ENCODE measurements at places on chromosomes 2 and 18.

GRCh38 chr2:189127756-189128155 lies 51.8 kb downstream of the COL5A2 start:
- no peak for DNase-seq

DNA sequence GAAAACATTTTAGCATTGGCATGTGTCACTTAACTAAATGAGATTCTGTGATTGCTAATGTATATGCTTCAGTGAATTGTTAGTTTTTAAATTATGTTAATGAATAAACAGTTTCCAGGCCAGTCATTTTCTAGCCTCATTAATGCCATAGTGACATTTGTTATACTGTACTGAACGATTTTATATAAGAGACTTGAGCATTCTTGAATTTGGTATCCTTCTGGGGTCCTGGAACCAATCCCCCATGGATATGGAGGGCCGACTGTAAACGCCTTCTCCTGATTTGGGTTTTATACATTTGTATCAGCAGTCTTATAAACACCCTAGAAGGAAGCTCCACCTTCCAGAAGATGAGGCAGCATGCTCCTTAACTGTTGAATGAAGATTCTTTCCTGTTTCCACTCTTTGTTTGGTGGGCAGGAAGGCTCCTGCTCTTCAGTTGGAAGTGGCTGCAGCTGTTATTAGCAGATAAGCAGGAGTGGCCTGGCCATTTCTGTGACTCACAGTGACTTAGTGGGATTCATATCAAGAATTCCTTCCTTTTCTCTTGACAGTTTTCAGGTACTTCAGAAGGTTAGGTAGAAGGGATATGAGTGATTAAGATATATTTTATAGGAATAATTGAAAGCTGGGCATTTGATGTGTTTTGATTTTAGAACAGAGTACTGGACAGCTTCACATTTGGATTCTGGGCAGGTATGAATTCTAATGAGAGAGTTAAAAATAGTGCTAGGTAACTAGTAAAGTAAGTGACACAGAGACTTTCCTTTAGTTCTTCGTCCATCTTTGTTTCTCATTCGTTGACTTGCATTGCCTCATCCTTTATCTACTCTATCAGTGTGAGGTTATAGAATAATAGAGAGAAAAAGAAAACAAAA lies 124.9 kb downstream of the PLCL1 start:
- DNase-seq, result no peak

DNA sequence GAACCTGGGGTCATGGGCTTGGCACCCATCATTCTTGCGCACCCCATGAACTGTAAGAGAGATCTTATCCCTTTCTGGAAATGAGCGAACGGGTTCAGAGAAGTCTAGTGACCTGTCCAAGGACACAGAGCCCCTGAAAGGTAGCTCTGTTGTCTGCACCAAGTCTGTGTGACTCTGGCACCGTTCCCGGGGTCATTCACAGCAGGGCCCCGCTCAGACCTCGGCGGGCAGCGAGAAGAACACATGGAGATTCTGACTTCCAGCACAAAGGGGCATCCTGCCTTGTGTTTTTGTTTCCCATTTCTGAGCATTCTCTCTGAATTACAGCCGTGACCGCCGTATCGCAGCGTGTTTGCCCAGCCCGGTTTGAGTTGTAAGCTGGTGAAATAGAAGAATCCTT lies 231.7 kb downstream of the KLHL29 start:
- DNase-seq, result no peak

DNA sequence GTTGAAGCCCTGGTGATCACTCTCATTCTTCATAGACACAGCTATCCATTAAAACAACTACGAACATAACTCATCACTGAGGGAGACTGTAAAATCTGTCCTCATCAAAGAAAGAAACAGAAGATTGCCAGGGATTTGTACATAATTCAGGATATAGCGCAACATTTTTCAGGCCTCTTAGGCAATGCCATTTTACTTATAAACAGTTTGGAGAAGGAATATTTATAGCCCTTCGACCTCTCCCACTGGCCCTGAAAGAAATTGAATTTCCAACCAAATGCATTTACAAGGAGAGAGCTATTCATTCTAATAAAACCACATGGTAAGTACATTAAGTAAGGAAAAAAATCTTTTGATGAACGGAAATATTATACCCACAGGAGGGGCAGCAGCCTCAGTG lies 295.0 kb downstream of the RAD51AP2 start:
- no peak for DNase-seq

DNA sequence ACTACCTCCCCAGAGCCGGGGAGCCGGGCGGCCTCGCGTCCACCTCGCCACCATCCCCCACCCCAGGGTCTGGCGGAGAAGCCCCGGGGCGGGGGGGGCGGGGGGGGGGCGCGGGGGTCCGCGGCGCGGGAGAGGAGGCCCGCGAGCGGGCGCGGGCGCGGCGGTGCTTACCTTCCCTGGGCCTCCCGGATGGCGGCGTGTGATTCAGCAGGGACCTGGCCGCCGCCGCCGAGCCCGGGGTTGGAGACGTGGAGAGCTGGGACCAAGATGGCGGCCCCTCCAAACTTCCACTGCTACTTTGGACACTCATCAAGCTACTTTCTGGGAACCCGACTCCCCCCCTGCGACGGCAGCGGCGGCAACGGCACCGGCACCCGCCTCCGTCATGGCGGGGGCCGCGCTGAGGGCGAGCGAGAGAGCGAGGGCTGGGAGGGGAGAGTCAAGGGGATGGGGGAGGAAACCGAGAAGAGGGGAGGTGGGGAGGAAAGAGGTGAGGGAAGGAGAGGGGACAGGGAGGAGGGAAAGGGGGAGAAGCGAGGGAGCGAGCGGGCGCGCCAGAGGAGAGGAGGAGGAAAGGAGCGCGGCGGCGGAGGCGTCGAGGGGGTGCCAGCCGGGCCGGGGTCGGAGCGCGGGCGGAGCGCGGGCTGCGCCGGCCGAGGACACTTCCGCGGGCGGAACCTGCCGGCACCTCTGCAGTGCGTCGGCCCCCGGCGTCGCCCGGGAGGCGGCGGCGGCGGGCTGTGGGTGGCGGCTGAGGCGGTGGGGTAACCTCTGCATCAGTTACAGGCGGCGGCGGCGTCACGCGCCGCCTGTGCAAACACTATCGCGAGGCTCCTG lies at the start of gene TLK1:
TLK1 (minus strand) TSS at position 775 of the 837 bp plus-strand sequence; CDS start at position 310, 465 bp downstream.
- peak; percentile 69 for DNase-seq

DNA sequence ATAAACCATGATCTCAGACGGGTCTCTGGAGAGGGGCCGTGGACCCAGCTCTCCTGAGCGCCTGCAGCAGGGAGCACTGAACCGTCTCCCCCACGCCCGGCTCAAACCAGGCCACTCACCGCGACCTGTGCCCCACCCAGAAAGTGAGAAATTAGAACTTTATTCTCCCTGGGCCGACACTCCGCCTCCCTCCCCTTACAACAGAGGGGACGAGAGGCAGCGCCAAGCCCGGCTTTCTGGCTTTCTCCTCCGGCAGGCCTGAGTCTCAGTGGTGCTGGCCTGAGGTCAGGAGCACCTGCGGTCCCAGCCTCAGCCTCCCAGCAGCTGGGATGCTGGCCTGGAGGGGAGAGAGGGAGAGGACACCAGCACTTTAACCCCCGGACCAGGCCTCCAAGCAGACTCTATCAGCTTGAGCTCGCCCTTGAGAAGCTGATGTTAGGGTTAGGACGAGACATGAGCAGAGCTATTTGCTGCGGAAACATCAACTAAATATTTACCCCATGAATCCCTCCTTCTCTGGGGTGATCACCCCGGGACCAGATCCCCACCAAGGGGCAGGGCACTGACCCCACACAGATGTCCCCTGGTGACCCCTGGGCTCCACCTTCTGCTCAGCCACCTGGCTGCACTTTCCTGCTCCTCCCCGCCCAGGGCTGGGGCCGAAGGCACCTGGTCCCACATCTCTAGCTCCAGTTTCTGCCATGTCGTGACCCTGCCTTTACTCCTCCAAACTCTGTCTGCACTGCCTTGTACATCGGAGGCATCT lies 856.3 kb upstream of the SALL3 start:
- DNase-seq, result no peak

DNA sequence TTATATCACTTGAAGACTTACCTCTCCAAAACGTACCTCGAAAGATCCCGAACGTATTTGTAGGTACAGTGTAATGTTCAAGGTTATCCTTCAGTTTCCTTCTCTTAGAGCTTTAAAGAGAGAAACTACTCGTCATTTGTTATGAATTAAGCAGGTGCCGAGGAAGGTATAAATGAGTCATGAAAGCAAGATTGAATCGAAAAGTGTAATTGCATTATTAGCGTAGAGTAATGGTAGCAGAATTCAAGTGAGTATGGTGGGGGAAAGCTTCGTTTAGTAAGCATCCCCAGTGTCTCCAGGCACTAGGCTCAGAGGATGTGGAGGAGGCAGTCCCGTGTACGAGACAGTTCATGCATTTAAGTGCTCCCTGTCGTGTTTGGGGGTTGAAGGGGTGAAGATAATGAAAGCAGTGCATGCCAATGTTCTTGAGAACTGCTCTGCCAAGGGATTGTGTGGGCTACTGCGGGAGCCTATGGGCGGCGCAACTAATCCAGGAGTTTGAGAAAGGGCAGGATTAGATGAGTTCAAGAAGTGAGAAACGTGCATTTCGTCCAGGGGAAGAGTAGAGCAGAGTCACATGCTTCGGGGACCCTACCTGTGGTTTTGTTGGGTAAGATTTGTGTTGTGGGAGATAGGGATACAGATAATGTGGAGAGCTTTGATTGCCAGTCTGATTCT lies 858 bp downstream of the POLR1B start:
- peak; percentile 14 for DNase-seq

DNA sequence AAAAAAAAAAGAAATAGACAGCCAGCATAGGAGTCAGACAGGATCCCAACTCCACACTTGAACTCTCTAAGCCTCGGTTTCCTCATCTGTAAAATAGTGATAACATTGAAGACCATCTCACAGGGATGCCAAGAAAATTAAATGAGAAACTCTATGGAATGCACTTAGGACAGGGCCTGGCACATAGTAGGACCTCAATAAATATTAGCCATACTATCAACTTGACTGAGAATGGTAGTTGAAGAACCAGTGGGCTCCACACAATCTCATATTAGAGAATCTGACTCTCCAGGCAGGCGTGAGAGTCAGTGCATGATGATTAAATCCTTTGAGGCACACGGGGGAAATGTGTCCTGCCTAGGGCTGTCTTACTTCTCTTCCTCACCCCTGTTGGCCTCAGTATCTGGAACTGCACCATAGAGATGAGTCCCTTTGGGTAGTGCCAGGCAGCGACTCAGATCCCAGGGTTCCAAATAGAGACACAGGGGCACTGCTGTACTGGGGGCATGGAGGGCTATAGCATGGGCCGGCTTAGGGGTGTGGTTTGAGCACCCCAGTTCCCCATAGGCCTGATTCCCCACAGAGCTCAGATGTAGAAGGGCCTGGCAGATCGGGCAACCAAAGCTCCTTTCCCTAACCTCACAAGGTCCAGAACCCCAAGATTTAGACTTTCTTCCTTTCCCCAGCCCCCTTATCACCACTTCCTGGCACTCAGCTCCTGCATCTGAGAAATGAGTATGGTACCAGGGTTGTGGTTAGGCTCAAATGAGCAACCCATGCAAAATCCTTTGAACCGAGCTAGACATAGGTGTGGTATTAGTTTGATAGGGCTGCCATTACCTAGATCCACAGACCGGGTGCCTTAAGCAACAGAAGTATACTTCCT lies 51.3 kb upstream of the CAB39 start:
- no peak for DNase-seq

- DNase-seq, result no peak
Observed at GRCh38 chr2:211836409-211836808, 702.2 kb downstream of the ERBB4 start.

DNA sequence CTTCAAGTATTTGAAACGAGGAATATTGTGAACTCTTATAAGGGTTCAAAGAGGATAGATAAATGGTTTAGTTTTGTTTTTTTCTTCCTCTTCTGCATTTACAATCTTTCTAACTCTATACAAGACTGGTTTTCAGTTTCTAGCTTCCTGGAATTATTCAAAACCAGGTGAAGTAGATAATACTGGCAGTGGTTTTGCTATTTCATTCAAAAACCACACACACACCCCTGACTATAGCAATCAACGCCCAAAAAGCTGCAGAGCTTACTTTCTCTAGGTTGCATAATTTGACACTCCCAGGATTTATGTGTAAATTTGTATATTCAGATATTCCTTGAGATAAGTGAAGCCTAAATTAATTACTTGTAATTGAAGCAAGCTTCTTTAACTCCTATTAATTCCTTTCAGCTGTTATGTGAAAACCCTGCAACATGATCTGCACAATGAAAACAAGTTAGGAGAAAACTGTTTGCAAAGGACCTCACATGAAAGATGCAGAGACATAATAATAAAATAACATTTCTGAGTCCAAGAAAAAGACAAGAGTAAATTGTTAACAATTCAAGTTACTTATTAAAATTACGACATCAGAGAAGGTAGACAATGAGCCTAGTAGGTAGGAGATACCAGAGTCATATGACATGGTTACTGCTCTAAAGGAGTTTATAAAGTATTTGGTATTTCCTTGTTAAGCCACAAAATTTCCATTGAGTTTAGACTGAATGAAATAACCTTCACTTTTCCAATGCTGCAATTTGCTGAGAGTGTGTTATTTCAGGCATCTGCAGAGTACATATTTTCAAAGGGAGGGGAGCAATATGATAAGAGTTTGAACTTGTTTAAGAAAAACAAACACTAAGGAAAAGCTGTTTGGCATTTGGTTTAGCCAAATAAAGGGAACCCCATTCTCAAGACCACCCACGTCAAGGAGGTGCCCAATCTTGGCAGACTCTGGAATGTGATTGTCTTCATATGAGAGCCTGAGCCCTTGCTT lies 1.6 kb upstream of the NFE2L2 start:
- peak; percentile 88 for DNase-seq
